ENCODE measurements at places on chromosomes 7 and 10.

- no peak for DNase-seq
Measured at GRCh38 chr10:70566515-70567290, 35.8 kb downstream of the PRF1 start.

- peak; percentile 87 for DNase-seq
Measured at GRCh38 chr7:111752022-111752582, 189.8 kb upstream of the IMMP2L start.

DNA sequence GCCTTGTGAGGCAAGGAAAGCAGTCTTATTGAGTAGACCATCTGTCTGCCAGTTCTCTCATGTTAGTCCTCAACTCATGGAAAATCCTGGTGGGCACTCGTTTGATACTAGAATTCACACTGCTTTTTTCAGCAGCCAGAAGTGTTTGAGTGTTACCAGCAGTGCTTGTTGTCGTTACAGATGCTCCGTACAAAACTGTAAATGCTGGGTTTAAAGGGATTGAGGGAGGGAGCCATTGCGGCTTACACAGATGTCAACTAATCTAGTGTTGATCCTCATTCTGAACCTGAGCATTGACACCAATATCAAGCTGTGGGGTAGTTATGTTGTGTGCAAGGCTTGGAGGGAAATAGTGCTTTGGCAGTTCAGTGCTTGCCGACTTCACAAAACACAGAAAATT is 348.6 kb downstream of the AUTS2 start:
- no peak for DNase-seq

- DNase-seq: peak; percentile 65
Measured at GRCh38 chr10:97416565-97416964, 9.4 kb upstream of the PGAM1 start.

- DNase-seq: no peak
Measured at GRCh38 chr10:43043342-43043772, 33.5 kb upstream of the RET start.

DNA sequence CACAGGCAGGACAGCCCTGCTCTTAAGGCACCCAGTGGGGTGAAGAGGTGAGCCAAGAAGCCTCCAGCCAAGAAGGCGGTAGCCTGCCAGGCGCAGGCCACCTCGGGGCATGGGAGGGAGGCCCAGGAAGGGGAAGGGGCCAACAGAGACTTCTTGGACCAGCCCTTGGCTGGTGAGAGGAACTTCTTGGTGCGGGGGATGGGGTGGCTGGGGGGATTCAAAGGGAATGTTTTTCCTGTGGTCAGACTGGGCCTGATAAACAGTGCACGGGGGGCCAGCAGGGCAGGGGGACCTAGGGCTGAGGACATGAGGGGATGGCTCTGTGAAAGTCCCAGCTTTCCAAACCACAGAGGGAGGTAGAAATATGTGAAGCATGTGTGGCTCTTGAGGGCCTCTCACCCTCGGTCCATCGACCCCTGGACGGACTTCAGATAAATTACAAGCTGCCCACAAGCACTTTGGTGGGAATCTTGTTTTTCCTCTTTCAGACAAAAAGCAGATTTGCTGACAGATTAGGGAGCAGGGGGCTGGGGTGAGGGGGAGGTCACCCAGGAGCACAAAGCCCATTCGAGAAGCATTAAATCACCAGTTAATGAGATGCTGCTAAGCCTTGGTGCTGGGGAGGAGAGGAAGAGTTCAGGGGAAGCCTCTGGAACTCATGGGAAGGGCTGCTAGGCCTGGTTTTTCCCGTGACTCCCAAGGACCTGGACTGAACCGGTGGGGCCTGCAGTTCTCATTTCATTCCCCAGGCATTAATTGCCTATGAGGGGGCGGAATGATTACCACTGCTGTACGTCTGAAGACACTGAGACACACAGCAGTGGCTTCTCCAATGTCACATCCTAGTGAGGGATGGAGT is 11.3 kb downstream of the CRYGN start:
- DNase-seq: no peak

DNA sequence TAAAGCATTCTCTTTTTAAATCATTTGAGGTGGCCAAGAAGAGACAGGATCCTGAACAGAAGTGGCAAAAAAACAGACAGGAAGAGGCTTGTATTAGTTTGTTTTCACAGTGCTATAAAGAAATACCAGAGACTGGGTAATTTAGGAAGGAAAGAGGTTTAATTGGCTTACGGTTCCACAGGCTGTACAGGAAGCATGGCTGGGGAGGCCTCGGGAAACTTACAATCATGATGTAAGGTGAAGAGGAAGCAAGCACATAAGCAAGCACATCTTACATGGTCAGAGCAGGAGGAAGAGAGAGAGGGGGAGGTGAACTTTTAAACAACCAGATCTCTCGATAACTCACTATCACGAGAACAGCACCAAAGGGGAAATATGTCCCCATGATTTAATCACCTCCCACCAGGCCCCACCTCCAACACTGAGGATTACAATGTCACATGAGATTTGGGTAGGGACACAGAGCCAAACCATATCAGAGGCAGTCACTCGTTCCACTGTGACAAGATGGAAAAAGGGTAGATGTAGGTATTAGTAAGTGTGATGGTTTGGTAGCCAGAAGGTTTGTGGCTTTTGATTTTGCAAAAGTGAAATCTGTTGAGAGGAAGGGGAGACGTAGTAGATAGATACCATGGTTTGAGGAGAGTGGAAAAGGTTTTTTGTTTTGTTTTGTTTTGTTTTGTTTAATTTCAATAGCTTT is 5.1 kb downstream of the MSRB2 start:
- no peak for DNase-seq

DNA sequence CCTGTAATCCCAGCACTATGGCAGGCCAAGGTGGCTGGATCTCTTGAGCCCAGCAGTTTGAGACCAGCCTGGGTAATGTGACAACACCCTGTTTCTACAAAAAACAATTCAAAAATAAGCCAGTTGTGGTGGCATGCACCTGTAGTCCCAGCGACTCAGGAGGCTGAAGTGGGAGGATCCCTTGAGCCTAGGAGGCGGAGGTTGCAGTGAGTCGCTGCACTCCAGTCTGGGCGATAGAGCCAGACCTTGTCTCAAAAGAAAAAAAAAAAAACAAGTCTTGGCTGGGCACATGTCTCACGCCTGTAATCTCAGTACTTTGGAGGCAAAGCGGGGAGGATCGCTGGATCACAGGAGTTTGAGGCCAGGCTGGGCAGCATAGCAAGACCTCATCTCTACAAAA is 74.6 kb upstream of the PDSS1 start:
- no peak for DNase-seq

DNA sequence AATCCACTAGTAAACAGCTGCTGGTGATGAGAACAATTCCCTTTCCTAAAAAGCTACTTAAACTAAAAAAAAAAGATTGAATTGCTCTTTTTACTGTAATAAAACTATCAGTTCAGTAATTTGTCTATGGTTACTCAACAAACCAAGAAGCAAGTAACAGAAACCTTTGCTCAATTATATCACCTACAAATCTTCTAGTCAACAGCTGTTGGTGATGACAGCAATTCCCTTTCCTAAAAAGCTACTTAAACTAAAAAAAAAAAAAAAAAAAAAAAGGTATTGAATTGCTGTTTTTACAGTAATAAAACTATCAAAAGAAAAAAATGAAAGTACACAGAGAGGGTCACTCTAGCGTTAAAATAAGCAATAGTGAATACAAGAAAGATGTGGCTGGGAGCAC is 158.1 kb downstream of the CTNNA3 start:
- no peak for DNase-seq

GRCh38 chr7:99947608-99948007 is 18.2 kb upstream of the GJC3 start:
- DNase-seq: no peak

GRCh38 chr7:29063236-29063635 is 83.1 kb downstream of the CPVL start:
- no peak for DNase-seq
